Neuronal stem cell (in vitro differentiated cells): ENCODE measurements at places on chromosomes 12 and 14.

DNA sequence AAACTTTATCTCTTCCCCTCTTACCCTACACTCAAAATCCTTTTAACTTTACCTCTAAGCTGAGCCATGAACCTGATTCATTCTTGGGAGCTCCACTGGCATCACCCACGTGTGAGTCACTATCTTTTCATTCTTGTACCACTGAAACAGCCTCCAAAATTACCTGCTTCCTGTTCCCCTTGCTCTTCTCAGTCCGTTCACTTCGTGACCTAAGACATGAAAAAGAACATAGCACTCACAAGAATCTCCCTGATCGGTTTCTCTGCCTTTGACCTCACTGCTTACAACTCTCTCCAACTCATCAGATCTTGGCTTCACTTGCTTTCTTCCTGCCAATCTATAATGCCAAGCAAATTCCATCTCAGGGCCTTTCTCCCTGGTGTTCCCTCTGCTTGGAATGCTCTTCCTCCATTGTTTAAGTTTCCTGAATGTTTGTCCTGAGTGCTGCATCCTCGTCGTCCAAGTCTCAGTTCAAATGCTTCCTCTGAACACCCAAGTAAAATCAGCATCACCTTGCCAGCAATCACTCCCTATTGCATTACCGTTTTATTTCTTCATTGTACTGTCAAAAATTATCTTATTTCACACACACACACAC lies 9.2 kb downstream of the GLIPR1 start:
- no peak overlapping the region for H3K27ac ChIP-seq
- no peak overlapping the region for H3K4me3 ChIP-seq
- peaks cover 8% of the 10 kb centered on the region for H3K36me3 ChIP-seq
- no peak for DNase-seq
- H3K27me3 ChIP-seq = no peaks in the 10 kb centered on the region

DNA sequence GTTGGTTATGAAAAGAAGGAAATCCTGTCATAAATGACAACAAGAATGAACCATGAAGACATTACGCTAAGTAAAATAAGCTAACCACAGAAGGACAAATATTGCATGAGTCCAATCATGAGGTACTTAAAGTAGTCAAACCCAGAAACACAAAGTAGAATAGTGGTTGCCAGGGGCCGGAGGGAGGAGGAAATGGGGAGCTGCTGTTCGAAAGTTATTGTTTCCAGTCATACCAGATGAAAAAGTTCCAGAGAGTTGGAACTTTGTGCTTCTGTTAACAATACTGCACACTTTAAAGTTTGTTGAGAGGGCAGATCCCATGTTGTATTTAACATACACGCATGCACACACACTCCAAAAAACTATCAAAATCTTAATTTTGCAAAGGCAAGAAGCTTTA lies 69.3 kb downstream of the COCH start:
- peaks cover 4% of the 10 kb centered on the region for H3K36me3 ChIP-seq
- H3K4me3 ChIP-seq = no peak overlapping the region
- no peak overlapping the region for H3K27ac ChIP-seq
- DNase-seq = no peak
- H3K4me1 ChIP-seq = no peaks in the 10 kb centered on the region

- no peak overlapping the region for H3K27ac ChIP-seq
- no peak overlapping the region for H3K4me3 ChIP-seq
- H3K4me1 ChIP-seq = no peaks in the 10 kb centered on the region
- no peaks in the 10 kb centered on the region for H3K27me3 ChIP-seq
- no peaks in the 10 kb centered on the region for H3K36me3 ChIP-seq
- no peak for DNase-seq
Measured at GRCh38 chr14:47022721-47023120, 371.1 kb upstream of the RPL10L start.

GRCh38 chr12:24078318-24078765 lies 128.9 kb upstream of the SOX5 start:
- no peaks in the 10 kb centered on the region for H3K36me3 ChIP-seq
- no peak overlapping the region for H3K4me3 ChIP-seq
- DNase-seq = no peak
- H3K27me3 ChIP-seq = no peaks in the 10 kb centered on the region
- peaks cover 14% of the 10 kb centered on the region for H3K4me1 ChIP-seq

GRCh38 chr12:104551-105081 lies 38.0 kb downstream of the IQSEC3 start:
- no peak overlapping the region for H3K4me3 ChIP-seq
- DNase-seq = no peak
- H3K4me1 ChIP-seq = no peaks in the 10 kb centered on the region
- H3K36me3 ChIP-seq = no peaks in the 10 kb centered on the region
- no peak overlapping the region for H3K27ac ChIP-seq

DNA sequence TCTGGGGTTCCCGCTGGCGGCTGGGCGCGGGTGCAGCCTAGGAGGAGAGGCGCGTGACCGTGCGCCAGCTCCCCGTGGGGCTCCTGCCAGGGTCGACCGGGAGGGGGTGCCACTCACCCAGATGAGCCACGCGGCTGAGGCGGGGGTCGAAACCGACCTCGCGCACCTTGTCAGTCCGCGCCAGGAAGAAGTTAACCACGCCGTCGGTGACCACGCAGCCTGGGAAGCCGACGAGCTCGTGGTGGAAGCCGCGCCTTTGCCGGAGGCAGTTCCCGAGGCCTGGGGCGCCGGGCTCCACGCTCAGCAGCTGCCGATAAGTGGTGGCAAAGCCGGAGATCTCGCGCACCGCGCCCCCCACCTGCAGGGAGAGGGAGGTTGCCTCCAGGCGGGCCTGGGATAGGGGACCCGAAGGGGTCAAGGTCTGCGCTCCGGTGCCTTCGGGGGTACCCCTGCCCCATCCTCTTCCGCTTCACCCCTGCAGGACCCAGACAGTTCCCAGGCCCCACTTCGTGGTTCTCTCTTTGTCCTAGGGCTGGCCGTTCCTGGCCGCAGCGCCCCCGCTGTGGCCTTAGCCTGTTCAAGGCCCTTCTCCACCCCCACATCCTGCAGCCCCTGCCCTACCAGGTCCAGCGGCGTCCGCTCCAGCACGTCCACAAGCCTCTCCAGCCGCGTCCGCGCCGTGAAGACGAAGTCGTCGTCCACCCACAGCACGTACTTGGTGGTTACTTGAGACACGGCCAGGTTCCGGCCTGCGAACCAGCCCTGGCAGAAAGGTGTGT lies 5.3 kb downstream of the B4GALNT1 start:
- peaks cover 61% of the 10 kb centered on the region for H3K36me3 ChIP-seq
- H3K27me3 ChIP-seq = peaks cover 96% of the 10 kb centered on the region
- H3K4me3 ChIP-seq = peak overlapping the region; percentile 31

DNA sequence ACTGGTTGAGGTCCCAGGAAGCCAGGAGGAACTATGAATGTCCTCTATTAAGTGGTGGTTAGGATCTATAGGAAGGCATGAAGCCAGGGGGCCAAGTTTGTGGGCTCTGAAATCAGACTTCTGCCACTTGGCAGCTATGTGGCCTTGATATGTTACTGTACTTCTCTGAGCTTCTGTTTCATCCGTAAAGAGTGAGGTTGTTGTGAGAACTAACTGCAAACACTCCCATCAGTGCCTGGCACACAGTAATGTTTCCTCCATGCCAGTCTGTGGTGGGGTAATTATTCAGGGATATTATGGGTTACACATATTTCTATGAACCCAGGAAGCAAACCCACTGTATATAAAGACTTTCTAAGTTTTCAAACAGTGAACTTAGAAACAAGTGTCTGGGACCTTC lies 57.4 kb downstream of the PLXNC1 start:
- H3K27me3 ChIP-seq = no peaks in the 10 kb centered on the region
- peaks cover 2% of the 10 kb centered on the region for H3K4me1 ChIP-seq
- no peak for DNase-seq
- no peak overlapping the region for H3K27ac ChIP-seq
- no peak overlapping the region for H3K4me3 ChIP-seq

- H3K4me1 ChIP-seq = no peaks in the 10 kb centered on the region
- peaks cover 9% of the 10 kb centered on the region for H3K27me3 ChIP-seq
- H3K27ac ChIP-seq = no peak overlapping the region
- no peak overlapping the region for H3K4me3 ChIP-seq
Measured at GRCh38 chr12:49777800-49778748, 36.7 kb downstream of the TMBIM6 start.

DNA sequence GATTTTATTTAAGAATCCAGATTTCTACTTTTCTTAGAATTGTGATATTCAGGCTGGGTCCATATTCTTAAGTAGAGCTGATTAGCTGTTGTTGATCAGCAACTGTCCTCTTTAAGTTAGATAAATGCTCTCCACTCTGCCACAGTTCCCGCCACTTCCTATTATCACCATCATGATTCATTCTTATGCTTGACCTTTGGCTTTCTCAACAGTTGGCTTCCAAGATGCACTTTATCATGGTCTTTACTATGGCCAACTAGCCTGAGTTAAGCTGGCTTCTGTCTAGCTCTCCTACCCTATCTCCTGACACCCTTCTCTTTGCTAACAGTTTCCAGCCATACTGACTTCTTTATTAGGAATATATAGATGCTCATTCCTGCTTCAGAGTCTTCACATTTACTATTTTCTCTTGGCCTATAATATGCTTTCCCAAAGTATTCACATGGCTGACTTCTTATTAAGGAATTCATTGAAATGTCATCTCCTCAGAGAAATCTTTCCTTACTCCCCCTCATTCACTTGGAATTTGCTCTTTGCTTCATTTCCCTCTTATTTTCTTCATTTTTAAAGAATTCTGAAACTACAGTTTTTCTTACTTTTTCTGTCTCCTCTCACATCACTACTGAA lies 149.0 kb upstream of the IGF1 start:
- H3K27ac ChIP-seq = no peak overlapping the region
- H3K4me3 ChIP-seq = no peak overlapping the region
- no peak for DNase-seq
- H3K4me1 ChIP-seq = no peaks in the 10 kb centered on the region
- no peaks in the 10 kb centered on the region for H3K27me3 ChIP-seq

DNA sequence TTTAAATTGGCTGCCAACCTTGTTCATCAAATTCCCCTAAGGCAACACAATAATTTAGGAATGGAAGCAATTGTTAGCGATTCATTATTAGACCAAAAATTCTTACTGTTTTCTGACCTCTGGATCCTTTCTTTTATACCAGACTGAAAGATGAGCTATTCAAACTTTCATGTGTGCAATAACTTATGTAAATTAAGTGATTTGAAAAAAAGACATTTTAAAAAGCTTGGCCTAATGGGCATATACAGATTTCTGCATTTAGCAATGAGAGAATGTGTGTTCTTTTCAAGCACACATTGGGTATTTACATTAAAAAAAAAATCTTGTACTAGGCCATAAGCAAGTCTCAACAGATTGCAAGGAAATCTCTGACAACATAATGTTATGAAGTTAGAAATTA lies 65.5 kb downstream of the C12orf75 start:
- H3K27me3 ChIP-seq = no peaks in the 10 kb centered on the region
- H3K4me1 ChIP-seq = no peaks in the 10 kb centered on the region
- no peak overlapping the region for H3K4me3 ChIP-seq
- no peak for DNase-seq
- no peaks in the 10 kb centered on the region for H3K36me3 ChIP-seq

- no peaks in the 10 kb centered on the region for H3K27me3 ChIP-seq
- H3K4me3 ChIP-seq = no peak overlapping the region
- no peaks in the 10 kb centered on the region for H3K36me3 ChIP-seq
Measured at GRCh38 chr14:58571256-58571655, 66.5 kb upstream of the DACT1 start.

DNA sequence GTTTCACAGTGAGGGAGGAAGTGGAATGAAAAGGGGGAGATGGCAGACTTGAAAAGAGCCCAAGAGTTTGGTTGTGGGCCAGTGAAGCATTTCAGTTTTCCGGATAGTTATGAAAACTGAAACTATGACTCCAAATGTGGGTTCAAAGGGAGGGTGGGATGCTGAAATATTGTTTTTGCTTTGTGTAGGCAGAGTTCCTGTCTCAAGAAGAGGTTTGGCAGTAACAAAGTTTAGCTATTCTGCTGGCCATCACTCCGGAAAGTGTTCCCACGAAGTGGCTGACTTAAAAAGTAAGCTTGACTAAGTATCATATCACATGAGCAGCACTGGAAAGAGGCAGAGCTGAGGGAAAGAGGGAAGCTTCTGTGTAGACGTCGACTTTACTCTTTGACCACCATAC lies 85.2 kb downstream of the CAND1 start:
- H3K27me3 ChIP-seq = no peaks in the 10 kb centered on the region
- H3K36me3 ChIP-seq = no peaks in the 10 kb centered on the region
- no peak overlapping the region for H3K27ac ChIP-seq
- H3K4me1 ChIP-seq = no peaks in the 10 kb centered on the region
- no peak for DNase-seq

GRCh38 chr12:7834701-7835100 lies 38.0 kb downstream of the SLC2A14 start:
- no peaks in the 10 kb centered on the region for H3K36me3 ChIP-seq
- H3K4me3 ChIP-seq = no peak overlapping the region
- H3K4me1 ChIP-seq = no peaks in the 10 kb centered on the region
- no peaks in the 10 kb centered on the region for H3K27me3 ChIP-seq
- DNase-seq = no peak

DNA sequence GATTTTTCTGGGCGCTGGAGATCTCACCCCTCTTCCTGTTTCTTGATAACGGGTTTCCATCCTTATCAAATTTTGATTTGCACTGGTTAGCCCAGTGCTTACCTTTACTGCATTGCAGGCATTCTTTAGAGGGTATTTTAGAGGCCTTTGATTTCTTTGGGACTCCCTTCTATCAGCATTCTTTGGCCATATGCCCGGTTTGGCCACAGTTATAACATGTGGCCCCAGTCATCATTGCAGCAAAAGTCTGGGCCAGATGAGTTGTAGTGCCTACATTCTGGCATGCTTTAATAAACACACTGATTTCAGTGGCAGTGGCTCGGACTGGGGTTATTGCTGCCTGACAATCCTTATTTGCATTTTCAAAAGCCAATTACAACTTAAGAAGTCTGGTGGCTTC lies 82.3 kb downstream of the KCNMB4 start:
- H3K27ac ChIP-seq = no peak overlapping the region
- H3K36me3 ChIP-seq = no peaks in the 10 kb centered on the region
- no peaks in the 10 kb centered on the region for H3K27me3 ChIP-seq
- H3K4me3 ChIP-seq = no peak overlapping the region
- H3K4me1 ChIP-seq = no peaks in the 10 kb centered on the region

DNA sequence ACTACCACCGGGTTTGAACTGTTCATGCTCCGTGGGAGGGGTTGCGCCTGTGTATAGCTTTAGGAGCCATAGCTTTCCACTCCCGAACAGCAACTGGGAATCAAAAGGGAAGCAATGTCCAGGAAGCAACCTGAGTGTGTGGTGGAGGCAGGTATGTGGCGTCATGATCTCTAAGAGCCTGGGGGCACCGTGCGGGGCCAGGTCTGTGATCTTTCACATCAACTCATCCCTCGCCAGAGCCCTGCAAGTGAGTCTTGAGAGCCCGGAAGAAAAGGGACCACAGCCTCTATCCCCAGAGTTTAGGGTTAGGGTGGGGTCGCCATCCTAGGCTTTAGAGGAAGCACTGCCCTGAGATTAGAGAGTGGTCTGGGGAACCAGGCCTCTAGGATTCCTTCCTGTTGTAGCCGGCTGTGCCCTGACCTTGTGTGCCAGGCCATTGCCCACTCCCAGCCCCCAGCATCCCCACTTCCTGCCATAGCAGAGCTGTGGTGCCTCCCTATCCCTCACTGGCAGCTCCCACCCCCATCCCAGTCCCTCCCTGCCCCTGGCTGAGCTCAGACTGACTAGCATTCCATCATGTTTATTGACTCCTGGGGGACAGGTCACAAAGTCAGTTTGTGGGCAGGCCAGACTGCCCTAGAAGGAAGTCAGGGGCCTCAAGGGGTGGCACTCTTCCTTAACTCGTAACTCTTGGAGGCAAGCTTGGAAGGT lies 745 bp upstream of the ADCY4 start:
- no peaks in the 10 kb centered on the region for H3K36me3 ChIP-seq
- peaks cover 100% of the 10 kb centered on the region for H3K27me3 ChIP-seq
- no peak overlapping the region for H3K27ac ChIP-seq

GRCh38 chr12:546265-546919 lies 86.7 kb downstream of the B4GALNT3 start:
- no peak overlapping the region for H3K4me3 ChIP-seq
- peaks cover 19% of the 10 kb centered on the region for H3K36me3 ChIP-seq
- peaks cover 16% of the 10 kb centered on the region for H3K4me1 ChIP-seq
- H3K27ac ChIP-seq = no peak overlapping the region
